ENCODE measurements at places on chromosomes 16 and 17.

GRCh38 chr17:42338427-42338985 lies 49.7 kb downstream of the STAT3 start:
- no peak for DNase-seq

- DNase-seq, result no peak
These were observed 67.5 kb upstream of the GCSH start for GRCh38 chr16:81163671-81164070.

DNA sequence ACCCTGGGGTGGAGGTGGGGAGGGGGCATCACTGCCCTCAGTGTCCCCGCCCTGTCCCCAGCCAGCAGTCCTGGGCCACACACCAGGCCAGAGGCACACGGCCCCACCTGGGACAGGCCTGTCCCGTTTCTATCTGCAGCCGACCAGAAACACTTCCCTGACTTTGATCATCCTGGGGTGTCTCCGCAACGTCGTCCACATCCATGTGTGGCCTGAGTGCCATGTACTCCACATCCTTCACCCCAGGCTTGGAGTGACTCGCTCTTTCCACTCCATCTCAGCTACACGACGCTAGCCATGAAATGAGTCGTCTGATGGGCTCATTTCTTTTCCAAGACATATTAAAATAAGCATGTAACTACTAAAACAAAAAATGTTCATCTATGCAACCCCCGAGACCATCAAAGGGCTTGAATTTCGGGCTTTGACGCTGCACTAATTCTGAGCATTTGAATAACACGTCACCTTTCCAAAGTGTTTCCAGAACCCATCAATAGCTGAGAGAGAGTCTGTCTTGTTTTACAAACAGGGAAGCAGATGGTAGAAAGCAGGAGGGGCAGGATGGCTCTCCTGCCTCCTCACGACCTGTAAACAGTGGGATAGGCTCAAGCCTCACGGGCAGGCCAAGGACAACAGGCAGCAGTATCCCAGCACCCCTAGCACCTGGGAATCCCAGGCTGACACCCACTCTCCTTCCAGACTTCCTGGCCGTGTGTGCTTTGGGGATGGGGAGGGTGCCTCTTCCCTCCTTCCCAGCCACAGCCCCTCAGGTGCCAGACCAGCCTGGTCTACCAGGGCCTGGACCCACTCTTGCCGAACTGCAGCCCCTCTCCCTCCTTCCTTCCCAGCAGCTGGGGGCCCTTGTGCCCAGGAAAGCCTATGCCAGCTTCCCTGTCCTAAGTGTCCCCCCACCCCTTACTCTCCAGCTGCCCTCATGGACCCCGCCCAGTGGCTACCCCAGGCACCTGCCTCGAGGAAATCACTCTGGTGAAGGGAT lies 20.0 kb upstream of the RASD1 start:
- DNase-seq, result peak; percentile 70

- no peak for DNase-seq
These were observed 12.0 kb upstream of the TNRC6A start for GRCh38 chr16:24717411-24717810.

GRCh38 chr17:81561494-81561885 lies 9.3 kb upstream of the FAAP100 start:
- DNase-seq, result no peak

DNA sequence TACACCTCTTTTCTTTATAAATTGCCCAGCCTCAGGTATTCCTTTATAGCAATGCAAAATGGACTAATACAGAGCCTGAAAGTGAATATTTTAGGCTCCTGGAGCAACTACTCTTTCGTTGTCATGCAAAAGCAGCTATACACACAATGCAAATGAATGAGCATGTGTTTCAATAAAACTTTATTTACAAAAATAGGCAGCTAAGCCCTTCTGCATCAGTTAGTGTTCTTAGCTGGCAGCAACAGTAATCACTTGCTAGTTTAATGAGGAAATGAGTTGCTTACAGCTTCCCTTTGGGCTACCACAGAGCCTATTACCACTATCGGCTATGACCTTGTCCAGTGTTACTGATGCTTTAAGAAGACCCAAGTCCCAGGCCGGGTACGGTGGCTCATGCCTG lies 402.9 kb downstream of the XYLT1 start:
- DNase-seq, result no peak

GRCh38 chr16:70778901-70779309 lies 22.1 kb downstream of the VAC14 start:
- peak; percentile 78 for DNase-seq

DNA sequence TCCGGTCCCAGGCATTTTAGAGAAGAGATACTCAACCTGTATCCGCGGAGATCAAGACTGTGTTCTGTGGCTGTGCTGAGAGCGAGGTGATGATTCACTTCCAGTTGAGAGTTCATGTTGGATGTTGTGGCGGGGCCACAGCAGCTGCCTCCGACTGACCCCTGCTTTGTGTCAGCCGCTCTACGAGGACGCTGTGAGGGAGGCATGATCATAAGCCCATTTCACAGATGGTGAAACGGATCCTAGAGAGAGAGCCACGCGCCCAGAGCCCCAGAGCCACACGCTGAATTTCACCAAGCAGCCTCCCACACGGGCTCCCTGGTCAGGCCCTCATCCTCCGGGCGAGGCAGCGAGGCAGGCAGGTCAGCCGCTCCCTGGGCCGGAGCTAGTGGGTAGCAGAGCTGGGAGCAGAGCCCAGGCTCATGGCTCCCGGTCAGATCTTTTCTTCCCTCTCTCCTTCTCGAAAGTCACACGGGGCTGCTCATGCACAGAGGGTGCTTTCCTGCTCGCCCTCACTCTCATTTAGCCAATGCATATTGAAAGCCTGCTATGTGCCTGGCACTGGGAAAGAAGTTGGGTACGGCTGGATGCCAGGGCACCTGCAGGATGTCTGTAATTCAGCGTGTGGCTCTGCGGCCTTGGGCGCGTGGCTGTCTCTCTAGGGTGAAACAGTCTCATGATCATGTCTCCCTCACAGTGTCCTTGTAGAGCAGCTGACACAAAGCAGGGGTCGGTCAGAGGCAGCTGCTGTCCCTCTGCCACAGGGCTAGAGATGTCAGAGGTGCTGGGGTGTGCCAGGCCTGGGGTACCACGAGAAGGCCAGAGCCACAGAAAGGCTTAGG lies 155.6 kb upstream of the CHMP6 start:
- no peak for DNase-seq

DNA sequence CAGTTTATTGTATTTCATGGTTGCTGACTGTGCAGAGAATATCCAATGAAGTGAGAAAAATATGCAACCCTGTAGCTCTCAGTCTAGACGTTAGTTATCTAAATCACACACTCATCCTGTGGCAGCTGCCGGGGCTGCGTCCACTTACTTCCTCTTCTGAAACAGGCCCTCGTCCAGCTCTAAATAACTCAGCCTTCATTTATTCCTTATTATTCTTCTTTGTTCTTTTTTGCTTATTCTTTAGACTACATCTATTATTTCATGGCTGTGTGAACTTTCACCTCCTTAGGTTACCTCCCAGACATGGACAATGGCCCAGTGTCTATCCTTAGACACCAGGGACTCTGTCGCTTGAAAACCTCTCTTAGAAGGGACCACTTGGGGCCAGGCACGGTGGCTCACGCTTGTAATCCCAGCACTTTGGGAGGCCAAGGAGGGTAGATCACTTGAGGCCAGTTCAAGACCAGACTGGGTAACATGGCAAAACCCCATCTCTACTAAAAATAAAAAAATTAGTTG lies 3.4 kb upstream of the THUMPD1 start:
- DNase-seq, result no peak

DNA sequence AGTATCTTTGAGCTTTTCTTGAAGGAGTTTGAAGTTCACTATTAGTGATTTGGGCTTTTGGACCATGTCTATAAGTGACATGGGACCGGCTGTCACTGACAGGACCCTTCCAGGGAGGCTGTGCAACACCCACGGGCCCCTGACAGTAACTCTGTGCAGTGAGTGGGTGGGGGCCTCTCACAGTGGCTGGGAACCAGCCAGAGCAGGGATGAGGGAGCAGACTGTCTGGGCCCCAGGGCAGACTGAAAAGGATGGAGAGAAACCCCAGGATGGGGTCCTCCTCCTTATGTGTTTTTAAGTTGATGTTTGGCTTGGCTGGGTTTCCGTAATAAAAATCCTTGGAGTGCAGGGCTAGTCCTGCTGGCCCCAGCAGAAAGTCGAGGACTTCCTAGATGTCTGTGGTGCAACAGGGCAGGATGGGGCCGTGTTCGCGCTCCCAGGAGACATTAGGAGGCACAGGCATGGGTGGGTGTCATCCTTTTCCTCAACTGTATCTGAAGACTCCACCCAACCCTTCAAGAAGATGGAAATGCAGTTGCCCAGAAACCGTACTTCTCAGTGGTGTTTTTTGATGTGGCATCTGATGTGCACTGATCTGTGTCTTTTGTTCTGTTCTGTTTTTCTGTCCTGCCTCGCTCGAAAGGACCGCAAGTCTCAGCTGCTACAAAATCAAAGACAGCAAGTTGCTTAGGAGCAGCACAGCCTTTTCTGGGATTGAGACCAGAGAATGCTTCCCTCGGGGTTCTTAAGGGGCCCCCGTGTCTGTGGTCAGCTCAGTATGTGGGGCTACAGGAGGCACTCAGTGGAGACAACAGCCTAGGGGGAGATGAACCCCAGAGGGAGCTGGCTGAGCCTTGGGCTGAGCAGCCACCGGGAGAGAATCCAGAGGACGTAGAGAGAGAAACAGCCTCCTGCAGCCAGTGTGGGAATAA lies 24.2 kb downstream of the PLD6 start:
- DNase-seq, result no peak

DNA sequence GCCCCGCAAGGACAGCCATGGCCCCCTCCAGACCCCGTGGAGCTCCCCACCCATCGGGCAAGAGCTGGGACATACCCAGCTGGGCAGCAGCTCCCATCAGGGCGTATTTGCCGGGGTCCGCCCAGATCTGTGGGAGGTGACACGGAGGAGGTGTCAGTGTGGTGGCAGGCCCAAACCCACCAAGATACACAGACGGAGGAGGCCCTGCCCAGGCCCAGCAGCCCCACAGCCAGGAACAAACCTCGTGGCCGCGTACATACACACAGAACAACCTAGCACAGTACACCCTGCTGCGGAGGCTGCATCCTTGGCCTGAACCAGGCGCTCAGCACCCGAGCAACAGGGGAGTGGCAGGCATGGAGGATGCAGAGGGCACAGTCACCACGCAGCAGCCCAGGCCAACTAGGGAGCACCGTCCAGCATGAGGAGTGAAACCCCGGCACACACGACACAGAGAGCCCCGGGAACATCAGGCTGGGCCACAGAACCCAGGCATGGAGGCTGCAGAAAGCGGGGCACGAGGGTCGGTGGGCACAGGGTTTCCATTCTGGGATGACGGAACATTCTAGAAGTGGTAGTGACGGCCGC lies 4.9 kb upstream of the CCDC154 start:
- DNase-seq, result no peak
